Erythroblast (primary cell): ENCODE measurements at places on chromosomes 1 and 21.
A peak's percentile ranks its signal among the peaks of the same experiment; 100 is the strongest.

GRCh38 chr1:167328816-167329483 lies 108.3 kb downstream of the POU2F1 start:
- peak; percentile 32 for DNase-seq

- DNase-seq, result no peak
Observed at GRCh38 chr1:37051346-37051745, 17.0 kb upstream of the GRIK3 start.

- no peak for DNase-seq
Observed at GRCh38 chr1:118360817-118361216, 175.8 kb upstream of the SPAG17 start.

- DNase-seq, result no peak
Observed at GRCh38 chr1:197811769-197812168, 36.5 kb upstream of the DENND1B start.

DNA sequence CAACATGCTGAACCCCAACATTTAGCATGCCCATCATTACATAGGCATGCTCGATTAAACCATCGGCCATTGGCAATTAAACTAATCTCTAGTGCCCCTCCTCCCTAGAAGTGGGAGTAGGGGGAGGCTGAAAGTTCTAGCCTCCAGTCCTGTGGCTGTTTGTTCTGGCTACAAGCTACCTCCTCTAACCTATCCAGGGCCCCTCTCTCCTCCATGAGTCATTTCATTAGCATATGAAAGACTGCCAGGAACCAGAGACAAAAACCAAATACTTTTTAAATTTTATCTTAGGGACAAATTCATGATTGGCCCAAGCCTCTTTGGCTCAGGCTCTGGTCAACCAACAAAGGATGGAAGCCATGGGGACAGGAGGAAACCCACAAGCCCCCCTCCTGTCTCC lies 231.1 kb downstream of the CACNA1E start:
- no peak for DNase-seq

DNA sequence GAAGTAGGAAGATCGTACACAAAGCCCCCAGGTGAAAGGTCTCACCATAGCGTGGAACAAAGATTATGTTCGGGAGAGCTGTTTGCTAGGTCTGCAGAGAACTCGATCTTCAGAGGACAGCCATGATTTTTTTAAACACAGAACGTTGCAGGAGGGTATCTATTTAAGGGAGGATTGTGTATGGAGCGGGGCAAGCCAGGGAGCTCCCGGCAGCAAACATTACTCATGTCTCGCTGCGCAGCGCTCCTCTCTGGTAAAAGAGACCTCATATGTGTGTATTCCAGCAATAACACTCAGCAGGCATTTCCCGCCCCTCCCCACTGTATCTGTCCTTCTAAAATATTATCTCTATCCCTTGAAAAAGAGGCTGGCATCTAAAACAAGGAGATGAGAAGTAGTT lies 2.7 kb downstream of the GLIS1 start:
- DNase-seq, result no peak

GRCh38 chr1:218775501-218776021 lies 398.1 kb upstream of the LYPLAL1 start:
- no peak for DNase-seq

DNA sequence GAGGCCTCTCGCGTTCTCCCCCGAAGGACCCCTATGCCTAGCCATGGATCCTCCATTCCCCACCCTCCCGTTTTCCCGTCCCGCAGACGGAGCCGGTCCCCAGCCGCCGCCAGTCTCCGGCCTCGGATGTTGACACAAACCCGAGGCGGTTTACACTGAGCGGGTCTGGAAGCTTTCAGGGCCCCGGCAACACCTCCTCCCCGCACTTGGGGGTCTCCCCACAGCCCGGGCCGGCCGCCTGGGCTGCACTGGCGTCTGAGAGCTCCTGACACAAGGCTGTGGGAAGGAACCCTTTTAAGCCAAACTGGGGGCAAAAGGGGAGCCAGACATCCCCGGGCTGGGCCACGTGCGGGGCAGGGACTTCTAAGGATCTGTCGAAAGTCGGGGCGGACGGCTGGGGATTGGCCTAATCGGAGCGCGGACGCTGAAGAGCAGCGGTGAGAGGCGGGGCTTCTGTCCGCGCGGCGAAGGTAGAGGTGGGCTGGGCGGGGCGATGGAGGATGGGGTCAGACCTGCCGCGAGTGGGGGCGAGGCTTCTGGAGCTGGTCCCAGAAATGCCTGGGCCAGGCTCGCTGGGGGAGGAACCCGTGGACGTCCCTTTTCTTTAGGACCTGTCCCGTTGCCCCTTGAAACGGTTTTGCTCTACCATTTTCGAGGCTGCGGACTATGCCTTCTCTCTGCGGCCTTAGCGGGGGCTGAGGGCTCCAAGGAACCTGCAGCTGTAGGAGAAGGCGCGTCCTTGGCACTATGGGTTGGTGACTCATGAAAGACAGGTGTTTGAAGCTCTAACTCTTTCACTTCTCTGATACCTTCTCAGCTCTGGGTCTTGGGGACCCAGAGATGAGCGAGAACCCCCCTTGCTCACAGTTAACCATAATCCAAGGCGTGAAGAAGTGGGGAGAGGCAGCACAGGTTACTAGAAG lies 1.2 kb upstream of the HPCAL4 start:
- DNase-seq, result no peak

GRCh38 chr1:3501856-3502640 lies 47.6 kb downstream of the ARHGEF16 start:
- peak; percentile 42 for DNase-seq

DNA sequence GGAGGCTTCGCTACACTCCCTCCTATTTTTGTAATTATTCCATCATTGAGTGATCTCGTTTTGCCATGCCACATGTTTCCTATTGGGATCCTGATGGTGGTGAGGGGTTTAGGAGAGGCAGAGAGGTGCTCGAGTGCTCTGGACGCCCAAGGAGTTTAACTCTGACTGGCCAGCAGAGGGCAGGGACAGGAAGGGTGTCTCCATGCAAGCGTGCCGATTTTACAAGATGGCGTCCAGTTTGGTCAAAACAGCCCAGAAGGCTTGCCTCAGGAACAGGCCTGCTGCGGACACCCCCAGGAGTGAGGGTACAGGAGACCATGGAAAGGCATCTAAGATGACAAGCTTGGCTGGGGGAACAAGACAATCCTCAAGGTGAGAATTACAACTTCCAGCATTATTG lies 33.8 kb upstream of the KCNE2 start:
- DNase-seq, result no peak

GRCh38 chr1:58815686-58816071 lies 31.8 kb upstream of the JUN start:
- peak; percentile 45 for DNase-seq

GRCh38 chr1:39689635-39690034 lies 1.6 kb downstream of the HPCAL4 start:
- no peak for DNase-seq

DNA sequence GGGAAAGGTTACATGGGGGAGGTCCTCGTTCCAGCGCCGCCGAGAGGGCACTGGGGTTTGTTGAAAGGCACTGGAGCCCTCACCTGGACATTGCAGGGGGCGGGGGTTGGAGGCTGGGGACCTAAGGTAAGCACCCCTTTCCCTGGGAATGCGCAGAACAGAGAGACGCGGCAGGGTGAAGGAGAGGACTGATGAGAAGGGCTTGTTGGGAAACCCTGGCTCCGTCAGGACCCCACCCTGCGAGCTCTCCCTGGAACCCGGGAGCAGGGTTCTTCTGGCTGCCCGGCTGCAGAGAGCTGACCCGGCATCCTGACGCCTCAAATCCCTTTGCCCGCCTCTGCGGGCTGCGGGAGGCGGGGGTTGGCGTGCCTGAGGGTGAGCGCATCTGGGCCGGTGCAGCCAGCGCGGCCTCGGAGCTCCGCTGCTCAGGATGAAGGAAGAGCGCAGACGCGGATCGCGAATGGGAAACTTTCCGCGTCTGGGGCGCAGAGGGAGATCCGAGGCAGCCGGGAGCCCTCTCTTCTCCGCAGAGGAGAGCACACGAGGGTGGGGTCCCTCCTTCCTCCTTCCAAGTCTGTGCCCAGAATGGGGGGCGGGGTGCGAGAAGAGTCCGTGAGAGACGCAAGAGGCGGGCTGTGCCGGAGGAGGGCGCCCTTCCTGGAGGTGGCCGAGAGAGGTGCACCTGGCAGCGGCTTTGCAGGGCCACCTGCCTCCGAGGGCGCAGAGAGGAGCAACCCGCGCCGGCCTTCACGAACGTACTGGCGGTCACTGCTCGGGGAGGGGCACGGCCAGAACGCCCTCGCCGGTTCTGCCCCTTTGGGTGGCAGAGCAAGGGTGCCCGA lies 2.4 kb downstream of the IGSF21 start:
- no peak for DNase-seq

- no peak for DNase-seq
Observed at GRCh38 chr21:38083535-38083934, 167.3 kb upstream of the KCNJ6 start.

DNA sequence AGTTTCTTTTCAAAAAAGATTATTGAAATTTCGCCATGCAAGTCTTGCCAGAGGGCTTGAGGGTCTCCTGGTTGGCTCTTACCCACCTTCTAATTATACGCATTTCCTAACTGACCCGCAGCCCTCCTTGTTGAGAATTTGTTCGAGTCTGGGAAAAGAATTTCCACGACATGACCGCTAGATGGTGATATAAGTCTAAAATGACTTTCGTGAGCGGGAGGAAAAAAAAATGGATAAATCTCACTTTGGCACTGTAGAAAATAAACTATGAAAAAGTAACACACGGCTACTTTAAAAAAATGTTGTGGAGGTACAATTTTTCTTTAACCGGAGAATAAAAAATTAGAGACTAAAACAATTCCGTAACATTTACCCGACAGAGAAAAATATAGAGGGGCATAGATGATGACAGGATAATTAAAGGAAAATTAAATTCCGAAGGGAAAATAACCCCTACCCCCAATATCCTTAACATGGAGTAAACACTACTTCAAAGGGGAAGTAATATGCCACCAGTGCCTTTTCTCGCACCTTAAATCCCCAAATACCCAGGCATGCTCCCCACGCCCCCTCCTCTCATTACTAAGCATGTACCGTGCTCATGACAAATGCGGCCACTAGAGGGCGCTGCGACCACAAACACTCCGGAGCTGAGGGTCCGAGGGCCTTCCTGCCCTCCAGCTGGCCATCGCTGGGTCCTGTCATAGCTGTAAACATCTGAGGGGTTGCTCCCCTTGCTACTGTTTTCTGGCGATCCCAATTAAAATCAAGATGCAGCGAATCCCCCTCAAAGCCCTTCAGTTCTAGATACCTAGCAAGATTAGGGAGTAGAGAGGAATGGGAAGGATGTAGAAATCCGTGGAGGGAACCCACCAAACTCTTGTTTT lies 266.9 kb downstream of the ASTN1 start:
- DNase-seq, result peak; percentile 67

GRCh38 chr1:35298464-35298863 lies 30.0 kb downstream of the ZMYM4 start:
- peak; percentile 27 for DNase-seq

GRCh38 chr1:53024117-53024516 lies 37.9 kb upstream of the PODN start:
- no peak for DNase-seq

- no peak for DNase-seq
Observed at GRCh38 chr1:150138044-150138443, 11.7 kb upstream of the PLEKHO1 start.

DNA sequence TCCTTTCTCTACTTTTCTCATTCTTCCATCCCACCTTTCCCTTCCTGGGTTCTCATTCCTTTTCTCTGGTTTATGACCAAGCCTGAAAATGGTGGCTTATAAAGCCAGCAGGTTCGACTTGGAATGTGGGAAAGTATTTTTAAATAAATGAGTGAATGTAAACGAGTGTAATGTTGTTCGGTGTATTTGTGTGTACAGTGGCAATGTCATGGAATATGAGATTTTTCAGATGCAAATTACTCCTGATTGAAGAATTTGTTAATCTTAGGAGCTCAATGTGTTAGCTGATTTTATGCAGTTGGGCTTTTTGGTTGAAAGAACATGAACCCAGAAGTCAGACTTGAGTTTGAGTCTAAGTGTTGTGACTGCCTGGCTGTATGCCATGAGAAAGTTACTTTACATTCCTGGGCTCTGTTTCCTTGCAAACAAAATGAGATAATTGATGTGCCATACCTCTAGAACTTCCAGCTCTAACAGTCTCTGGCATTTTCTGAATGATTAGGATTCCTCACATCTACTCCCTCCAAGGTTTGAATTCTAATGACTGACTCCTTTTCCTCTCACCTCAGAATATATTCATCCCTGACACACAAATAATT lies 6.6 kb downstream of the SGIP1 start:
- DNase-seq, result no peak

- peak; percentile 94 for DNase-seq
Observed at GRCh38 chr1:42035830-42036604, 117.2 kb upstream of the GUCA2B start.

DNA sequence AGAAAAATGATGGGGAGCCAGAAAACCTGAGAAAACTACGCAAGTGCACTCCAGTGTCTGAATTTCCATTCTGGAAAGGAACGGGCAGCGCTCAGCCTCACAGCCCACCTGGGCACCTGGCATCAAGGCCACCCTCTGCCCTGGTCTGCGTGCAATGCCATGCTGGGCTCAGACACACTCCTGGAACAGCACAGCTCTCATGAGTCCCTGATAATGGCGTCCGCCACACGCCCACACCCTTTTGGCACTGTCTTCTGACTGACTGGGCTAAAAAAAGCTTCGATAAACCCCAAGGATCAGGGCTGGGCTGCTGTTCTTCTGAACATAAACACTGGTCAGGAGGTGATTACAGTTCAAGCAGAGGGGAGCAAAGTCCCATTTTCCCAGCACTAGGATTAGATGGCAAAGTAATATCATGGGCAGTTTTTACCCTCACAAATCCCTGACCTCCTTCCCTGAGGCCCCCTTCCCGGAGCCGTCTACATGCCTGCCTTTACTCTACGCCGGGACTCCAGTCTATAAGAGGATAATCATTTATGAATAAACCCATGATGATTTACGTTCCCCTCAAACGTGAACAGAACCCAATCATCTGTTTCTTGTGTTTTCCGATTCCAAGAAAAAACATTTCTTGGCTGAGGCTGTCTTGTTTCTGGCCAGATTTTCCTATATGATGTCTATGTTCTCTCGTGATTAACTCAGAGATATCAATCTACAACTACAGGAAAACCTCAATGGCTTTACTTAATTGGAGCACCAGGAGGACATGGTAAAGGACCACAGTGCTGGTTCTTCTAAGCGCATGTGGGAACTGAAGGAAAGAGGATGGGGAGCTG lies 22.6 kb downstream of the RCAN1 start:
- DNase-seq, result peak; percentile 65

DNA sequence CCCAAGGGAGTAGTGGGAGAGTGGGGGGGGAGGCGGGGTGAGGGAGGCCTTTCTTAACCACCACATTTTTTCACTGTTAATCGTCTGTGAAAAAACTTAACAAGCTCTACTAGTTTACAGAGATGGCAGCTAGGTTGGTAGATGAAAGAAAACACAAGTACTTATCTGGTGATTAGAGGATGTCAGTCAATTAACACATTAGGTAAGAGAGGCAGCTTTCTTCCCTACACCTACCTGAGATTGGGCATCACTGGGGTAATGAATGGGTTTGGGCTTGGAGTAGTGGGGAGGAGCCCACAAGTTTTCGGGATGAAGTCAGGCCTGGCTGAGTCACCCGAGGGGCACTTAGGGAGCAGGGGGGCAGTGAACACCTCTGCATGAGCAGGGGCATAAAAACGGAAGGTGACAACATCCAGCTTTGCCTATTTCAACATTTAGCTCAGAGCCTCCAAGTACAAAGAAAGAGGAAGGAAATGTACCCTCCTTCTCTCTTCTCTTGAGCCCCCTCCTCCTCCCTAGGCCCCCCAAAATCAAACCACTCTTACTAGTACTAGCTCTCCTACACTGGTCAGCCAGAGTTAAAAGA lies 2.5 kb downstream of the LBR start:
- peak; percentile 56 for DNase-seq
